ENCODE measurements at places on chromosomes 6 and 20. TPM values are rescaled to one million over a fixed set of nuclear protein-coding genes. Genes with fewer than 3 reads are reported as not detected.

UBE2C gene
- total RNA-seq = 3.3 TPM

RBPJL gene
- not detected for total RNA-seq

SYNCRIP gene
- 56.6 TPM for total RNA-seq

SUN5 gene
- not detected for total RNA-seq

TAAR5 gene
- not detected for total RNA-seq

PRRC2A gene
- 21.8 TPM for total RNA-seq

LAMA4 gene
- total RNA-seq = 536 TPM

TSBP1 gene
- total RNA-seq = not detected

C6orf132 gene
- total RNA-seq = under 0.01 TPM

GRIK2 gene
- total RNA-seq = 0.09 TPM

DEFB132 gene
- not detected for total RNA-seq

TCP11 gene
- not detected for total RNA-seq

SLC17A3 gene
- not detected for total RNA-seq

Data from dermis lymphatic vessel endothelial cell (primary cell).